ENCODE measurements at places on chromosomes 2 and 18. TPM values are rescaled to one million over a fixed set of nuclear protein-coding genes. Genes with fewer than 3 reads are reported as not detected.

- DNase-seq = no peak
Observed at GRCh38 chr2:175792881-175793280, 209.2 kb downstream of the LNPK start.

DNA sequence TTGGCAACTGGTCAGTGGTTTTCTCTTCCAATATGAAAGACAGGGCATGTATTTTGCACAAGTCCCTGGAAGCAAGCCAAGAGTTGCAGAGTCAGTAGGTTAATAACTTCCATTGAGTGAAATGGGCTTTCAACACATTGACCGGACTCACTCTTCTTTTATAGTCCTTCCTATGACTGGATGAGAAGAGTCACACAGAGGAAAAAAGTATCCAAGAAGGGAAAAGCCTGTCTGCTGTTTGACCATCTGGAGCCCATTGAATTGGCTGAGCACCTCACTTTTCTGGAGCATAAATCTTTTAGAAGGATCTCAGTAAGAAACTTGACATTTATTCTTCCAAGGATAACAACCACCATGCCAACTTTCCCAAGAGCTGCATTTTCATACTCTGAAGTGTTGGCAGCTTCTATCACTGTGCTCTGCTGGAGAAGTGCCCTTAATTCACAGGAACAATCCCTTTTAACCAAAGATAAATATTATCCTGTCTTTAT is 45.4 kb downstream of the RASGRP3 start:
- DNase-seq = peak; percentile 86

GRCh38 chr2:43370705-43371104 is 144.3 kb upstream of the ZFP36L2 start:
- peak; percentile 65 for DNase-seq

DNA sequence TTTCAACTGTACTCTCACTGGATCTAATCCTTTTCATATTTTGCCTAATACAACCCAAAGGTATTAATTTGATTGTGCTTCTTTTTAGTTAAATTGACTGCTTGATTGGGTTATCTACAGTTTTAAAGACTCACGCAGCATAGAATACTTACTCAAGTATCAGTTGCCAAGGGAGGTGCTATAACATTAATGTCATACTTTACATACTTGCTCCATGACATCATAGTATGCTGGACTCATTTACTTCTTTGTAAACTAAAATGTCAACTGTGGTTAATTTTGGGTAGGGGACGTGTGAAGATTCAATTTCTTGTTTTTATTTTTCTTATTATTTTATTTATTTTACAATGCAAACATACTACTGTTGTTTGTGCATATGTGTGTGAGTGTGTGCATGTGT is 716.2 kb upstream of the VRK2 start:
- peak; percentile 12 for DNase-seq

DNA sequence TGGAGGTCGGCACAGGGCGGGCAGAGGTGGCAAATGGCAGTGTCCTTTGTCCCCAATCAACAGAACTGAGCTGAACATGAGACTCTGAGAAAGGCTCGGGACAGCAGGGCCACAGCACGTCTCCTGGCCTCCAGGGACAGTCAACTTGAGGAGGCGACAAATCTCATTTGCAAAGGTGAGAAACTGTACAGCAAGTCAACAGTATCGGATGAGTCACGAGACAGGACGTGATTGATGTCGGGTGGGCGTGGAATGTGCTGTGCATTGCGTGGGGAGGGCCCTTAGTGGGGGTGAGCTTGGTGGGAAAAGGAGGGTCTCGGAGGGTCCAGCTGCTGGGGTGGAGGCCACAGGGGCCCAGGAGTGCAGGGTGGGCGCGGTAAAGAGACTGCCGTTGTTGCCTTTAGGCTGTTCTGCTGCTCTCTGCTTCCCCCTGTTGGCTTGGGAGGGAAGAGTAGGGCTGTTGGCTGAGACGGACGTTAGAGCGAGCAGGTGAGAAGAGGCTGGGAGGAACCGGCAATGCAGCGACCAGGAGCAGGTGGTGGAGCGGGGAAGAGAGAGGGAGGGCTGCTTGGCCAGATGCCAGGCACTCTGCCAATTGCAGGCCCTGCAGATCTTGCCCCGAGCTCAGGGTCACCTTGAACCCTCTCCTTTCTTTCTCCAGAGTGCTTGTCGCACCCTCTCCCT is 164.3 kb downstream of the BCL2 start:
- no peak for DNase-seq

GRCh38 chr2:46534589-46534988 is 55.2 kb downstream of the TMEM247 start:
- DNase-seq = no peak

GRCh38 chr18:21632393-21632792 is 20.3 kb downstream of the SNRPD1 start:
- DNase-seq = no peak

- DNase-seq = peak; percentile 69
Observed at GRCh38 chr2:36530178-36530982, 67.6 kb downstream of the FEZ2 start.

- DNase-seq = no peak
Observed at GRCh38 chr2:10228611-10229365, 73.9 kb upstream of the HPCAL1 start.

- DNase-seq = no peak
Observed at GRCh38 chr18:67938660-67939059, 422.1 kb upstream of the DSEL start.

- no peak for DNase-seq
Observed at GRCh38 chr2:127872354-127872753, 13.4 kb downstream of the AMMECR1L start.

- DNase-seq = no peak
Observed at GRCh38 chr2:216803791-216804190, 56.1 kb downstream of the TNP1 start.

DNA sequence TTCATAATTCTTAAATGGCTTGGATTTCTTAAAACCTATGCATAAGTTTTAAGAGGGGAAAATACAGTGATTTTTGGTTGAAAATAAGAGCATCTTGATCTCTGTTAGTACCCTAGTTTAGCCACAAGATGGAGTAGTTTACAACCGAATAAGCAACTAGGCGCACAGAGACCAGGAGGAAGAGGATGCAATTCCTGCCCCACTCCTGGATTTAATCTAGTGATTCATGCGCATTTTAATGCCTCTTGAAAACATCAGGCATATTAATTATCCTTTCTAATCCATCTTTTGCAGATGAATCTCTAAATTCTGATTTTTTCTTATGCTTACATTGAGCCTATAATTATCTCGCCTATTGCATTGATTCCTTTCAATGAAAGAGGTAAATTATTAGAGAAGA is 76.7 kb downstream of the MRPS9 start:
- DNase-seq = peak; percentile 59

DNA sequence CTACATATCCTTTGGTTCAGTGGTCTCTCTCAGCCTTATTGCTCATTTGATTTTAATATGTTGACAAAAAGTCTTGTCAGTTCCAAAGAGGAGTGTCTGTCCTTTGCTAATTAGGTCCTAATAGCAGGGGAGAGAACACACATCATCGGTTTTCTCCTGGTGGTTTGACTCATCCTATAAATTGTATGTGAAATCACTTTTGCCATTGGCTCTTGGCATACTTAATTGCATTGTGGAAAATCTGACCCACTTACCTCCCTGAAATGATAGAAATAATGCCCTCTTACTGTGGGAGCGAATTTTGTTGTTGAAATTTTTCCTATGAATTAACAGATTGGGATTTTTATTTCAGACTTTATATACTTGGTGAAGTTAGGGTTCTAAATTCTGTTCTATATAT is 58.3 kb downstream of the MTCL1 start:
- no peak for DNase-seq

DNA sequence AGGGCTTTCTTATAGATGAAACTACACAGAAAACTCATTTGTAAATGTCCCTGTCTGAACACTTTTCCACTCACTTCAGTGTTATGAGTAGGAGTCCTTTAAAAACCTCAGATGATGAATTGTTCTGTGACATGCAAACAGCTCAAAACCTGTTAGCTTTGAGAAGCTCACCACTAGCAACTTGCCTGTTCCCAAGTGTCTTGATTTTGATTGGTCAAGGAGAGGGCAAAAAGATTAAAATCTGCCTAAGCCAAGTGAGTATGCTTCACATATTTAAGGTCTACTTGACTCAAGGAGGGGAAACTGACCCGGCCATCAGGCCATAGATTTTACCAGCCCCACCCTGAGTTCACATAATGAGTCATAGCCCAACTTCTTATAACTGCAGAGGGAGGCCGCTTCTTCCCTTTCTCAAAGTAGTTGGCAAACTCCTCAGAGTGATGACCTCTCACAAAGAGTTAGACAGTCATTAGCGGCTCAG is 45.2 kb upstream of the MEIS1 start:
- DNase-seq = peak; percentile 53

DNA sequence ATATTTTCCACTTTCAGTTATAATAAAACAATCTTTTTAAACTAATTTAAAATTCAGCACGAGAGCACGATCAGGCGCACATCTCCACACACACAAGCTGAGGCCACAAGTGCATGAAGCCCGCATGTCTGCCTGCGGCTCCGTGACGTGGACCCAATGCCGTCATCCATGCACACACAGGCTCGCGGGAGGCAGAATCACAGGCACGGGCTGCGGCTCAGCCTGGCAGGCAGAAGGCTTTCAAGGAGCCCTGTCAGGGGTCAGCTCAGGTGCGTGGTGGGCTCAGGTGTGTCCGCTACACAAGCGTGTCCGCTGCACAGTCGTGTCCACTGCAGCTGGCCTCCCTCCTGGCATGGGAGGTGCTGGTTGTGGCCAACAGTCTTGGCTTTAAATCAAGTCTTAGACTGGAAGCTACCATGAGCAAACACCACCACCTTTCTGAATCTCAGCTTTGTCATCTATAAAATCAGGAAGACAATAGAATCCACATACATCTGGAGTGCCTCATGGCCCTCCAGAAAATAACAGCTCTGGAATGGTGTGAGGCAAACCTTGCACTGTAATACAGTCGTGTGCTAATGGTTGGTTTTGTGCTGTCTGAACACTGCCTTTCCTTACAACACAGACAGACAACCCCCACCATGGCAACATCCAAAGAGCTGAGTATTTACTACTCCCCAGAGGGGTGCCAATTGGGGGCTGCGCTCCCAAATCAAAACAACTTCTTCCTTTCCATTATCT is 210.1 kb downstream of the NDUFA10 start:
- DNase-seq = no peak

DNA sequence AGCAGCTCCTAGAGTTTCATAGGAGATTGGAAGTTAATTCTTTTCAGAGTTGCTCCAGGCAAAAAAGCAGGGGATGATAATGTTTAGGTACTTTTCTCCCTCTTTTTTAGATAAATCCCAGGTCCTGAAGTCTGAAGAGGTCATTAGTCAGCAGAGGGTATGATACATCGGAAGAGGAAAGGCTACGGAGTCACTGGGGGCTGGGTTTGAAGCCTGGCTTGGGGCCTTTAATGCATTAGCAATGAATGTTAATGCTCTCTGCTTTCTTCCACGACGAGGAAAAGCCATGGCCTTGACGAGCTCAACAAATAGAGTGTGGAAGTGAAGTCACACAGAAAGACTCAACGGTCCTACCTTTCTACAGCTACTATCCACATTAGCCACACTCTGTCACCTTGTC is 235.1 kb downstream of the NCKAP5 start:
- DNase-seq = peak; percentile 18

GRCh38 chr18:12839057-12839525 is 44.9 kb downstream of the PTPN2 start:
- no peak for DNase-seq

DNA sequence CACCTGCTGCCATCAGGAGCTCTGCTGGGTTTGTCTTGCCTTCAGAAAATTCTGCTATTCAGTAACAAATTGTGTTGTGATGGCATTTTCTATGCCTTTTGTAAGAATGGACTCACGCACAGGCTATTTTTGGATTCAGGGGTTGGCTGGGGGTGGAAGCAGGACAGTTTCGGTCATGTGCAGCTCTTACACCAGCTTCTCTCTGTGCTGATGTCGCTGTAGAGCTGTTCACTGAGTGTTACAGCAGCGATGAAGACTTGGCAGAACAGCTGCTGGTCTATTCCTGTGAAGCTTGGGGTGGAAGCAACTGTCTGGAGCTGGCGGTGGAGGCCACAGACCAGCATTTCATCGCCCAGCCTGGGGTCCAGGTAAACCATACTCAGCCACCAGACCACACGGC is 49.2 kb downstream of the TRPM8 start:
- DNase-seq = peak; percentile 16

DNA sequence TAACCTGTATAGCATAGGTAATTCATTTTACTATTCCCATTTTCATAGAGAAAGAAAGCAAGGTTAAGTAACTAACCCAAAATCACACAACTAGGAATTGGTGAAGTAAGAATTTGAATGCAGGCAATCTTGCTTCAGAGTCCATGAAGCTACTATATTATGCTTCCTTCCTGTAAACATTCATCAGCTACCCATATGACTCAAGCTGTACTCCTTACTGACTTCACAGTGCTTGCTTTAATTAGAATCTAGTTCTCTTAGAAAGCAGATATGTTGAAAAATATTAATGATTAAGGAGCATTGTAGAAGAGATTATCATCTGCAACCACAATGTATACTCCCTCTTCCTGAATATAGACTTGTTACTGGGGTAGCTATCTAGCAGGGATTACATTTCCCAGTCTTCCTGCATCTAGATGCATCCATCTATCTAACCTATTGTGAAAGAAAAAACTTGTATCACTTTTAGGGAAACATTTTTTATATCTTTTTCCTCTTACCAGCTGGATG is 961.6 kb upstream of the CHAC2 start:
- peak; percentile 16 for DNase-seq

- DNase-seq = no peak
Observed at GRCh38 chr2:131152074-131152473, 46.9 kb downstream of the PLEKHB2 start.

GRCh38 chr18:76943542-76944339 is 121.4 kb downstream of the ZNF236 start:
- no peak for DNase-seq

- peak; percentile 72 for DNase-seq
Observed at GRCh38 chr2:112712903-112713584, 7.8 kb upstream of the NT5DC4 start.

GRCh38 chr18:41939326-41939725 is 15.7 kb upstream of the PIK3C3 start:
- peak; percentile 56 for DNase-seq

DNA sequence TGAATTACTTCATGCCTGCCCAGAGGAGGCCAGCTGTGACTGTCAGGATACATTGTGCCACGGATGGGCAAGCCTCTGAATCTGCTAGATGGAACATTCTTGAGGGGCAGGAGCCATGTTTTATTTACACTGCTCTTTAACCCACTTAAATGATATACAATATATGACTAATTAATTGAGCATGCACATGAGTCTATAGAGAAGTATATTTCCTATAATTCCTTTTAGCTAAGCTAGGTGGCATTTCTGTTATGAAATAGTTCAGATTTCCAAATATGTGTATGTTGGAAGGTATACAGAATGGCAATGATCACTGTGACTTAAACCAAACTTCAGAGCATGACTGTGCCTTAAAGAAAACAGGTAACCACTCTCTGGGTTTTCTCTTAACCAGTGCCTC is 131.7 kb downstream of the RAB3GAP1 start:
- DNase-seq = no peak

GRCh38 chr18:74856434-74856833 is 258.8 kb downstream of the ZNF407 start:
- DNase-seq = no peak

Gene SERPINB3
- total RNA-seq = not detected

Gene AQP12B
- not detected for total RNA-seq

Gene SRD5A2
- total RNA-seq = not detected

Gene FAM161A
- total RNA-seq = 2.8 TPM

Gene FN1
- total RNA-seq = 17,010 TPM

Gene NYAP2
- 0.19 TPM for total RNA-seq

Gene ZNF892
- 5.9 TPM for total RNA-seq

Gene CRACDL
- 5.7 TPM for total RNA-seq

Gene ITPRIPL1
- 0.10 TPM for total RNA-seq

Gene CYP27A1
- total RNA-seq = 3.9 TPM

Gene CCDC121
- 1.2 TPM for total RNA-seq

Gene MAIP1
- total RNA-seq = 21.7 TPM

Gene TRIM54
- not detected for total RNA-seq

Gene CYP27C1
- 5.7 TPM for total RNA-seq

Gene NEURL3
- total RNA-seq = 0.38 TPM
